ENCODE measurements at places on chromosomes 1 and 21. TPM values are rescaled to one million over a fixed set of nuclear protein-coding genes. Genes with fewer than 3 reads are reported as not detected.

Gene SLC50A1
- 47.2 TPM for total RNA-seq

GRCh38 chr1:16986113-16986512, 5.7 kb upstream of the MFAP2 start:
- no peak overlapping the region for H3K4me3 ChIP-seq
- no peak overlapping the region for H3K27ac ChIP-seq

GRCh38 chr1:152190589-152190988, 31.6 kb upstream of the RPTN start:
- H3K4me1 ChIP-seq: peaks cover 5% of the 10 kb centered on the region
- no peak for DNase-seq
- no peak overlapping the region for H3K4me3 ChIP-seq
- no peaks in the 10 kb centered on the region for H3K36me3 ChIP-seq
- H3K27me3 ChIP-seq: no peaks in the 10 kb centered on the region
- no peak overlapping the region for H3K27ac ChIP-seq

Gene DNAH14
- total RNA-seq: 0.26 TPM

GRCh38 chr1:179547021-179547535, 28.7 kb downstream of the NPHS2 start:
- no peaks in the 10 kb centered on the region for H3K27me3 ChIP-seq
- no peaks in the 10 kb centered on the region for H3K36me3 ChIP-seq
- no peak for DNase-seq
- no peaks in the 10 kb centered on the region for H3K4me1 ChIP-seq
- no peak overlapping the region for H3K4me3 ChIP-seq

- no peaks in the 10 kb centered on the region for H3K27me3 ChIP-seq
- no peaks in the 10 kb centered on the region for H3K36me3 ChIP-seq
- no peak overlapping the region for H3K27ac ChIP-seq
- H3K4me1 ChIP-seq: no peaks in the 10 kb centered on the region
Observed at GRCh38 chr1:185463011-185463410, 146.0 kb upstream of the IVNS1ABP start.

Gene AIM2
- total RNA-seq: 41.1 TPM

- no peak for DNase-seq
- no peaks in the 10 kb centered on the region for H3K4me1 ChIP-seq
- H3K36me3 ChIP-seq: no peaks in the 10 kb centered on the region
- no peak overlapping the region for H3K27ac ChIP-seq
- H3K27me3 ChIP-seq: no peaks in the 10 kb centered on the region
- no peak overlapping the region for H3K4me3 ChIP-seq
Observed at GRCh38 chr1:9503001-9503675, 36.1 kb upstream of the SLC25A33 start.

Gene SPRR5
- not detected for total RNA-seq

Gene RAB3B
- total RNA-seq: 0.13 TPM

Gene FCRL2
- total RNA-seq: not detected

Gene NUAK2
- 4.7 TPM for total RNA-seq

Gene GPA33
- 0.97 TPM for total RNA-seq

Data from CD8-positive, alpha-beta memory T cell (primary cell).